T-helper 17 cell (primary cell): ENCODE measurements at places on chromosomes 2 and 18. TPM values are rescaled to one million over a fixed set of nuclear protein-coding genes. Genes with fewer than 3 reads are reported as not detected.

TOGARAM2 gene
- 4.2 TPM for total RNA-seq

MOCOS gene
- total RNA-seq = 0.30 TPM

ACTG2 gene
- not detected for total RNA-seq

SERPINB11 gene
- not detected for total RNA-seq

LRRC30 gene
- total RNA-seq = not detected

CD226 gene
- total RNA-seq = 128 TPM

MAP2 gene
- 0.94 TPM for total RNA-seq

ALPP gene
- 0.45 TPM for total RNA-seq

GRCh38 chr2:237911363-237912017 is 52.1 kb downstream of the RAMP1 start:
- peaks cover 3% of the 10 kb centered on the region for H3K4me1 ChIP-seq
- H3K27ac ChIP-seq = no peak overlapping the region
- no peak overlapping the region for H3K4me3 ChIP-seq

DNA sequence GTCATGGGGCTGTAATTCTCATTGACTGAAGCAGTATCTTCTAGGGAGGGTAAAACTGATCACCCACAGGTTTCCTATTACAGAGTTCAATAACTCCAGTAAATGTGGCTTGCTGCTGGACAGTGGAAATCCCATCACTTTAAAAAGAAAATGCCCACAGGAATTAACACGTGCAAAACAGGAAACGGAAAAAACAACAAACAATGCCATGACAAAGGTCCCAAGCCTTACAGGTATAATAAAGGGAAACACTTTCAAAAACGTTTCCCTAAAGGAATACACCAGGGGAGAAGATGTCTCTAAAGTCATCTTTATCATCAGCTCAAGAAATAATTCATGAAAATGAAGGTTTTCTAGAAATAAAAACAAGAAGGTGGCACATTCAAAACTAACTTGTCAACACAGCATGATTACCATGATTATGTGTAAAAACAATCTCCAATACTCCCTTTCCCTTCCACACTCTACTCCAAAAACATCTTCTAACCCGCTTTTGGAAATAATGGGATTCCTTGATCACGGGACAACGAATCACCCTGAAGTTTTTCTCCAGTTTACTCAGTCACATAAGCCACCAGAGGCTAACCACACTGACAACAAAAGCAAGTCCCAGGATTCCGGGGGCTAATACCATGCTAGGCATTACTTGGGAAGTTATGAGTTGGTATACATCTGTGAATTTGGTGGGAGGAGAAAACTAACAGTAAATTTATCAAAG is 167.9 kb downstream of the TCF4 start:
- peaks cover 19% of the 10 kb centered on the region for H3K27me3 ChIP-seq
- DNase-seq = no peak
- no peak overlapping the region for H3K27ac ChIP-seq
- H3K4me3 ChIP-seq = no peak overlapping the region
- no peaks in the 10 kb centered on the region for H3K36me3 ChIP-seq

GRCh38 chr18:45562567-45563479 is 52.5 kb upstream of the SLC14A2 start:
- H3K36me3 ChIP-seq = no peaks in the 10 kb centered on the region
- no peak overlapping the region for H3K4me3 ChIP-seq
- peaks cover 31% of the 10 kb centered on the region for H3K27me3 ChIP-seq
- DNase-seq = no peak
- no peaks in the 10 kb centered on the region for H3K4me1 ChIP-seq

DNA sequence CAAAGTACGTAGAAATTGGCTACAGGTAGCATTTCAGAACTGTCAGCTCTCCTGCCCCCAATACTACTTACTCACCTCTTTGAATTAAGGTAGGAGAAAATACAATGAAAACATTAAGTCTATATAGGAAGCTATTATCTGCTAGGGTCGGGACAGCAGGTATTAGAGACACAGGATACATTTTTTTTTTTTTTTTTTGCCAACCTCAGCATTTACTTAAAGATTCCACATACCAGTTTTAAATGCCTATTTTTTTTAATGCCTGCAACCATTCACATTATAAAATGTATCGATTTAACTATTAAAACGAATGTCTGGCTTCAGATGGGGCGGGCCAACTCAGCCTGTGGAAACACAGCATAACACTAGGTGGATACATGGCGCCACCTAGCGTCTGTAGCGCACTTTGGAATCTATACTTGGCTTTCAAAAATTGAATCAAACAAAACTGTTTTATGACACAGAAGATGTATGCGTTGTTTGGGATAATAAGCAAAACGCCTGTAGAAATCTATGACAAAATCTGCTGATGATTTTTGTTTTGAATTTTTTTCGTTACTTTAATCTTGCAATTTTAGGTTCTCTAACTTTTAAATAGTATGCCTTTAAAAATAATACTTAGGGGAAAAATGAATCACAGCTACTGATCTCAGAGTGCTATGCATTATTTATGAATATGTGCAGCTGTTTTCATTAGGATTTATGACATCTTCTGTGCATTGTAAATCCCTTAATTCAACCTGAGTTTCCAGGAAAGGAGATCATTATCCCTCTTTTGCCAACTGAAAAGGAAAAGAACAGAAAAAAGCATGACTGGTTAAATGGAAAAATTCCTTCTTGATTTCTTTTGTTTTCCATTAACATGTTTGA is 261.0 kb downstream of the NYAP2 start:
- H3K27me3 ChIP-seq = peaks cover 45% of the 10 kb centered on the region
- H3K36me3 ChIP-seq = peaks cover 2% of the 10 kb centered on the region
- H3K27ac ChIP-seq = no peak overlapping the region
- H3K4me3 ChIP-seq = no peak overlapping the region
- peak; percentile 64 for DNase-seq

DNA sequence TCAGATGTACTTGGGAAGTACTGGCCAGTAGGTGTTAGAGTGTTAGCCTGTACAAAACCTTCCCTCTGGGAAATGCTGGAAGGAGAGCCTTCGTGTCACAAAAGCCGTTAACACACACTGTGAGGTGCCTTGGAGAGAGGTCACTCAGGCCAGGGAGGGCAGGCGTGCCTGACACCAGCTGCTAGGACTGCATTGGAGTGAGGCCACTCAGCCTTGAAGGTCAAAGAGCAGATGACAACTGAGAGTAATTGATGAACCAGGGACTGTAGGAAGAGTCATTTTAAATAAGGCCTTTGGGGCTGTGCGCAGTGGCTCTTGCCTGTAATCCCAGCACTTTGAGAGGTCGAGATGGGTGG is 45.4 kb downstream of the ASAP2 start:
- no peak overlapping the region for H3K27ac ChIP-seq
- H3K36me3 ChIP-seq = no peaks in the 10 kb centered on the region
- no peak for DNase-seq
- H3K27me3 ChIP-seq = peaks cover 64% of the 10 kb centered on the region

GRCh38 chr2:158539176-158540005 is 82.6 kb downstream of the PKP4 start:
- DNase-seq = no peak
- H3K27me3 ChIP-seq = no peaks in the 10 kb centered on the region
- H3K27ac ChIP-seq = no peak overlapping the region
- peaks cover 2% of the 10 kb centered on the region for H3K36me3 ChIP-seq
- H3K4me1 ChIP-seq = no peaks in the 10 kb centered on the region

DNA sequence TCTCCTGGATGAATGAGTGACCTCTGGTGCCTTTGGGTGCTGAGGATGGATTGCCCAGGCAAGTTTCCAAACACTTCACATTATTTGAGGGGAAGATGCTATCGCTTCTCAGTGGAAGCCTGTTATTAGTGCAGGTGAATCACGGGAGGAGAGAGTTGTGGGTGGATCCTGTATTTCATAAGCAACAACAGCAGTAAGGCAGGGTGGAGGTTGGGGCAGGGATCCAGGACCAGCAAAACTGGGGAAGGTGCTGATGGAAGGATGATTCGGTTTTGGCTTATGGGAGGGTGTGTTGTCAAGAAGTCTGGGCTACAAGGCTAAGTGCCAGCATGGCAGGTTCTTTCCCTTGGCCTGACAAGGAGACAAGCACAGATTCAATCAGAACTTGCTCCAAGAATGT is 37.7 kb upstream of the SETBP1 start:
- no peak for DNase-seq
- H3K36me3 ChIP-seq = no peaks in the 10 kb centered on the region
- no peak overlapping the region for H3K27ac ChIP-seq
- no peaks in the 10 kb centered on the region for H3K4me1 ChIP-seq
- H3K27me3 ChIP-seq = peaks cover 41% of the 10 kb centered on the region

DNA sequence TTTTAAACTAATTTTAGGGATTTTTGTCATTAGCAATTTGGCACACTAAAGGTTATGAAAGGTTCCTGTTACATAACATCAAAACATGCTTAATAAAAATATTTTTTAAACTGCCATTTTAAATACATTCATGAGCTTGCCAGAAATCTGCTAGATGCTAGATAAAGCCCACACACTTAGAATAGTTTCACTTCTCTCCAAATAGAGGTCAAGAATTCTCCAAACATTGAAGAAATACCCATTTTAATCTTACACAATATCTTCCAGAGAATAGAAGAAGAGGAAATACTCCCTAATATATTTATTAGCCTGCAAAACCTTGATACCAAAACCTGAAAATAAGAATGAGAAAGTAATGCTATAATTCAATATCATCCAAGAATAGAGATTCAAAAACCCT is 247.5 kb downstream of the PTH2R start:
- H3K27ac ChIP-seq = no peak overlapping the region
- no peak for DNase-seq
- no peaks in the 10 kb centered on the region for H3K4me1 ChIP-seq
- H3K27me3 ChIP-seq = no peaks in the 10 kb centered on the region

DNA sequence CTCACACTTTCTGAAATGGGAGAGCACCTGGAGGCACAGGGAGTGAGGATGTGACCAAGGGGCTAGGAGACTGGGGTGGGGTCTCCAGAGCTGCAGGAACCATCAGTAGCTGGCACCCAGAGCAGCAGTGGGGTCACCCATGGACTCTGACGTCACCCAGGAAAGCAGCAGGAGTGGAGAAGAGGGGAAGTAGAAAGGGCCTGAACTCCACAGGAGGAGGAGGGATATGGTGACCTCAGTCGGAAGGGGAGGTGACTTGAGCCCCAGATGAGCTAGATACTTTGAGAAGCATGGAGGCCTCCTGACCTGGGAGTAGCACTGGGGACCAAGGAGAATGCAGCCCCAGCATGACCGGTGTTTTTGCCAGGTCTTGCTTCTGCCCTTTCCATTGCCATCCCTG is 8.8 kb downstream of the NMUR1 start:
- H3K4me1 ChIP-seq = peaks cover 27% of the 10 kb centered on the region
- H3K27me3 ChIP-seq = no peaks in the 10 kb centered on the region
- H3K36me3 ChIP-seq = no peaks in the 10 kb centered on the region
- peak overlapping the region; percentile 63 for H3K27ac ChIP-seq
- no peak for DNase-seq

DNA sequence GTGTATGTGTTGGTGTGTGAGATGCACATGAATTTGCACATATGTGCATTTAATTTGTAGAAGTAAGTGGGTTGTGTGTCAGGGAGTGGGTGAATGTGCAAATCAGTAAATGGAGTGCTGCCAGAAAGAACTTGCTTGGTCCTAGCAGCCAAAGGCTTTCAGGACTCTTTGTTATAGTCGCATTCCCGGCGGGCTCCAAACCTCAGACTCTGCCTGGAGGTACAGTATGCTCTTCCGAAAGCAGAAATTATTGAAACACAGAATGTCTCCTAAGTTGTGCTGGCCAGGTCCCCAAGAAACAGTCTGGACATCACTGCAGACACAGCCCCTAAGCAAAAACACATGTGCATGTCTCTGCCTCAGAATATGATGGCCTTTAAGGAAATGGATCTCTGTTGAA is 232.4 kb downstream of the INSIG2 start:
- no peak for DNase-seq
- H3K27me3 ChIP-seq = peaks cover 54% of the 10 kb centered on the region
- H3K36me3 ChIP-seq = no peaks in the 10 kb centered on the region
- no peak overlapping the region for H3K4me3 ChIP-seq
- peaks cover 4% of the 10 kb centered on the region for H3K4me1 ChIP-seq

- H3K4me3 ChIP-seq = no peak overlapping the region
- DNase-seq = no peak
- no peaks in the 10 kb centered on the region for H3K36me3 ChIP-seq
Measured at GRCh38 chr2:216758256-216759155, 63.2 kb upstream of the IGFBP5 start.

- no peak overlapping the region for H3K27ac ChIP-seq
- DNase-seq = no peak
- H3K4me3 ChIP-seq = no peak overlapping the region
- no peaks in the 10 kb centered on the region for H3K27me3 ChIP-seq
Measured at GRCh38 chr18:37042381-37042780, 213.5 kb downstream of the KIAA1328 start.

GRCh38 chr2:174833737-174834136 is 69.5 kb upstream of the CHRNA1 start:
- DNase-seq = no peak
- peaks cover 2% of the 10 kb centered on the region for H3K36me3 ChIP-seq
- no peak overlapping the region for H3K4me3 ChIP-seq
- H3K4me1 ChIP-seq = peaks cover 10% of the 10 kb centered on the region

GRCh38 chr2:169366066-169366465 is 3.7 kb upstream of the LRP2 start:
- no peak for DNase-seq
- H3K36me3 ChIP-seq = peaks cover 8% of the 10 kb centered on the region
- H3K4me3 ChIP-seq = no peak overlapping the region
- peaks cover 29% of the 10 kb centered on the region for H3K4me1 ChIP-seq

DNA sequence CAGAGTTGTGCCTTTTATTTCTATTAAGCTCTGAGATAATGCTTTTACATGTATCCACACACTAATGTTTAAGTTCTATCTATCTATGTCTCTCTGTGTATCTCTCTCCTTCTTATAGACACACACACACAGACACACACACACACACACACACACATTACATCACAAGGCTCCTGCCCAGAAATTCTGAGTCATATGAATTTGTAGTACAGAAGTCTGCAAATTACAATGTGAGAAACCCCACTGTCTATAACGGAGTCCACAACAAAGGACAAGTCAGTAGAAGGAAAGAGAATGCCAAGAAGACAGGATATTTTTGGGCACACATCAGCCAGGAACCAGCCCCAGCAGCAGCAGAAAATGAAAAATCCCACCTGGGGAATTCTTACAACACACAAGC is 142.4 kb downstream of the EN1 start:
- no peak overlapping the region for H3K27ac ChIP-seq
- no peaks in the 10 kb centered on the region for H3K4me1 ChIP-seq
- peaks cover 12% of the 10 kb centered on the region for H3K27me3 ChIP-seq
- H3K4me3 ChIP-seq = no peak overlapping the region

DNA sequence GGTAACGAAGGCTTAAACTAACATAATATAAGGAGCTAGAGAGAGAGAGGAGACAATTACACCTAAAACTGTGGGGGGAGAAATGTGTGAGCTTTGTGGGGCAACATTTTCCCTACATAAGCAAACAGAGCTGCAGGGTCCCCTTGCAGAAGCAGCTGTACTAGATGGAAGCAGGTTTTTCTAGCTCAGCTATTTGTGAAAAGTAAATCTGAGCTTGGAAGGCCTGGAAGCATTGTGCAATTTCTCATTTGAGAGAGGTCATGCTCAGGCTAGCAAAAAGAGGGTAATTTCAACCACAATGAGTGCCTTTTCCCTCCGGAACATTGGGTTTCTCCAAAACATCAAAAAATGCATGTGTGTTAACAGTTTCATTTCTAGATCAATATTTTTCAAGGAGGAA is 130.0 kb downstream of the ARL4C start:
- no peak overlapping the region for H3K4me3 ChIP-seq
- H3K27me3 ChIP-seq = no peaks in the 10 kb centered on the region
- peaks cover 34% of the 10 kb centered on the region for H3K4me1 ChIP-seq
- peak overlapping the region; percentile 83 for H3K27ac ChIP-seq
- no peaks in the 10 kb centered on the region for H3K36me3 ChIP-seq
